ENCODE measurements at places on chromosomes 6 and 20.

DNA sequence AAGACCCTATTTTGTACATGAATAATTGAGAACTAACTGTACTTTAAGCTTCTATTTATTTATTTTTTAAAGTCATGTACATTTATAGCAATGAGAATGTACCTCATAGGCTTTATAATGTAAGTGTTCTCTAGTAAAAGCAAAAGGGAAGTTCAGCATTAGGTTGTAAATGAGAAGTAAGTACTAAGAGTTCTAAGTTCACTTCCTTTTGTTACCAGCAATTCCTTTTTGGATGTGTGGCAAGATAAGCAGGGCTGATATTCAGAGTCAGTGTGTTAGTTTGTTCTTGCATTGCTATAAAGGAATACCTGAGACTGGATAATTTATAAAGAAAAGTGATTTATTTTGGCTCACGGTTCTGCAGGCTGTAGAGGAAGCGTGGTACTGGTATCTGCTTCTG is 54.0 kb upstream of the CCN2 start:
- DNase-seq = no peak

DNA sequence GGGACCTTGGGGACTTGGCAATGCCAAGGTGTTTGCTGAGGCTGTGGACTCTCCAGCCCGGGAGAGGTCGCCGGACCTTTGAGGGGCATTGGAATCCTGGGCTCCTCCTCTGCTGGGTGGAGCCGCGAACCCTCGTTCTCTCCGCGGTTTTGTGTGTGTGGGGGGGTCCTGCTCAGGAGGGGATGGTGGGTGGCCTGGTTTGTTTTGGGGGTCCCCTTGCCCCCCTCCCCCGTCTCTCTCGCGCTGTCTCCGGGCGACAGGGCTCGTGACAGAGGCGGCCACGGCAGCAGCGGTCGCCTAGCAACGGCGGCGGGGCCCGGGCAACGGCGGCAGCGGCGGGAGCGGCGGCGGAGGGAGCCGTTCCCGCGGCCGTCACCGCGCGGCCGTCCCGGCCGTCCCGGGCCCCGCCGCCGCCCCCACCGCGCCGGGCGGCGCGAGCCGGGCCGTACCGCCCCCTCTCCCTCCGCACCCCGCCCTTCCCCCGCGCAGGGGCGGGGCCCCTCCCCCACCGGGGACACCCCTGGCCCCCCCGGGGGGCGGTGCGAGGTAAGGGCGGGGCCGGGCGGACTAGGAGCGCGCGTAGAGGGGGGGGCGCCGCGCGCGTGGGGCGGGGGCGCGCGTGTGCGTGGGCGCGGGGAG is 7.8 kb downstream of the SYNGAP1 start:
- no peak for DNase-seq

DNA sequence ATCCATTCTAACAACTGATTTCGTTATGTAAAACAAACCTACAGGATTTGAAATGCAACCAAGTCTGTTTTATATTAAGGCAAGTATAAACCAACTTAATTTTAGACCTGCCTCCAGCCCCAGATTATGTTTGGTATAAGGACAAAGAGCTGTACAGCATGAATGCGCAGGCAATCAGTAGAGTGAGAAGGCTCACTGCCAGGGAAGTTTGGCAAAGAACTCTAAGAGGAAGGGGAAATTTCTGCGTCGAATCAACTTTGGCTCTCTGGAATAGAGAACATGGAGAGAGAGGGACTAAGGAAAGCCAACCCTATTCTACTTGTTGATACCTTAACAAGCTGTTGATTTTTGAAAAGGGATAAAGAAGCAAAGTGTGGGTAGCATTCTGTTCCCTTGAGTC is 96.9 kb upstream of the FOXO3 start:
- DNase-seq = no peak

GRCh38 chr6:145529582-145529981 is 205.7 kb downstream of the EPM2A start:
- DNase-seq = no peak

DNA sequence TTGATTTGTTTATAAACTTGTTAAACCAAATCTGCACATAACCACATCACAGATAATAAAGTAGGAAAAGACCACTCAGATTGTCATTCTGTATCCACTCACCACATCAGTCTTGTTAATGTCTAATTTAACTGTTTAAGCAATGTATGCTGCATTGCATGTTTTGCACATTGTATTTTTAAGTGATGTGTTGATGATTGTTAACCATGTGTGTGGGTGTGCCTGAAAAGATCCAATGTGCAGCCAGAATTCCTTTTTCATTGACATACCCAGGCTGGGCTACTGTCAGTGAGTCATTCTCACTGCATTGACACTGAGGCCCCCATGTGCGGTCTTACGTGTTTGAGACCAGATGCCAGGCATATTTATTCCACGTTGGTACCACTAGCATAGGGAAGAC is 167.3 kb downstream of the TRMT11 start:
- DNase-seq = no peak

- DNase-seq = no peak
Measured at GRCh38 chr6:47157653-47158219, 115.6 kb upstream of the ADGRF1 start.

DNA sequence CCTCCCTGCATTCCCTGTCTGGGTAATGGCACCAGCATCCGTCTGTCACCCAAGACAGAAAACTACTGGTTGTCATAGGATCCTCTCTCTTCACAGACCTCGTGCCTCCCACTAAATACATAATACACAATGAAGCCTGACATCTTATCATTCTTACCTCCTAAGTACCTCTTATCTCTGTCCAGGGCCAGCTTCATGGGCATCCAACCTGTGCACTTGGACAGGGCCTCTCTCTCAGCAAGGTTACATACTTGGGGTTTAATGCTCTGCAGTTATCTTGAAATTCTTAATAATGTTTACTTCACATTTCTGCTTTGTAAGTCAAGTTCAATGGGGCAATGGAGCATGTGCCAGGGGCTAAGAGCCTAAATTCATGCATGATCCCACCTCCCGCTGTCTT is 30.8 kb upstream of the KLHL31 start:
- no peak for DNase-seq

- peak; percentile 99 for DNase-seq
Measured at GRCh38 chr20:45971675-45972499, at the start of gene ZNF335. Gene ZNF335, minus strand, starts transcription at chr20:45972203. Its CDS starts 793 bp downstream, at chr20:45971410.

DNA sequence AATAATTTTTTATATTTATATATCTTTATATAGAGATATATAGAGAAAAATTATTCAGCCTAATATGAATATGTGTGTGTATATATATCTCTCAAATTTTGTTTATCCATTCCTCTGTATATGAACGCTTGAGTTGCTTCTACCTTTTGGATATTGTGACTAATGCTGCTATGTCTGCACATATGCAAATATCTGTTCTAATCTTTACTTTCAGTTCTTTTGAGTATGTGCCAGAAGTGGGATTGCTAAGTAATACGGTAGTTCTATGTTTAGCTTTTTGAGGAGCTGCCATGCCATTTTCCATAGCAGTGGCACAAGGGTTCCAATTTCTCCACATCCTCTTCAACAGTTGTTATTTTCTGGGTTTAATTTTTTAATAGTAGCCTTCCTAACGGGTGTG is 72.8 kb upstream of the CEP85L start:
- no peak for DNase-seq

Data from RKO (cell line).